ENCODE measurements at places on chromosomes 3 and 15.

GRCh38 chr3:88152841-88153240 is 3.1 kb downstream of the C3orf38 start:
- no peak for DNase-seq

- no peak for DNase-seq
These were observed 93.0 kb downstream of the ALCAM start for GRCh38 chr3:105459566-105460290.

- DNase-seq = no peak
These were observed 288.6 kb downstream of the NTRK3 start for GRCh38 chr15:87967951-87968350.

- DNase-seq = no peak
These were observed 657.0 kb upstream of the NAALADL2 start for GRCh38 chr3:174202116-174202515.

DNA sequence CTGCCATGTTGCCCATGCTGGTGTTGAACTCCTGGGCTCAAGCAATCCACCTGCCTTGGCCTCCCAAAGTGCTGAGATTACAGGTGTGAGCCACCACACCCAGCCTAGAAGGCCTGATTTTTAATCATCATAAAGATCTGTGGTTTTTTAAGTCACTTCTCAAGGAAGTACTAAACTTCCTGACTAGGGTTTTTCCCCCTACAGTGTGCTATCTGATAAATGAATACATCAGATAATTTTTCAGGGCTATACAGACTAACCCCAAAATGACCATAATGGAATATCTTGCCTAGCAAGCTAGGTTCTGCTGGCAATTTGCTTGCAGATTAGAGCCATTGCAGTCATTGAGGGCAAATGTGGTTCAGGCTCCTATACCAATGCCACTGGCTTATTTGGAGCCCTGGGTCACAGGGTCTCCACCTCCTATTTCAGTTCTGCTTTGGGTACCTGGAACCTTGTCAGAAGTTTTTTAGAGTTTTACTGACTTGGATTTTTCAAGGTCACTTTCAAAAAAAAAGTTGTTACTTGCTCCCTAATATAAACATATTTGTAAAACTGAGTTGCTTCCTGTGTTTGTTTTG is 80.8 kb downstream of the SLC49A4 start:
- DNase-seq = no peak

DNA sequence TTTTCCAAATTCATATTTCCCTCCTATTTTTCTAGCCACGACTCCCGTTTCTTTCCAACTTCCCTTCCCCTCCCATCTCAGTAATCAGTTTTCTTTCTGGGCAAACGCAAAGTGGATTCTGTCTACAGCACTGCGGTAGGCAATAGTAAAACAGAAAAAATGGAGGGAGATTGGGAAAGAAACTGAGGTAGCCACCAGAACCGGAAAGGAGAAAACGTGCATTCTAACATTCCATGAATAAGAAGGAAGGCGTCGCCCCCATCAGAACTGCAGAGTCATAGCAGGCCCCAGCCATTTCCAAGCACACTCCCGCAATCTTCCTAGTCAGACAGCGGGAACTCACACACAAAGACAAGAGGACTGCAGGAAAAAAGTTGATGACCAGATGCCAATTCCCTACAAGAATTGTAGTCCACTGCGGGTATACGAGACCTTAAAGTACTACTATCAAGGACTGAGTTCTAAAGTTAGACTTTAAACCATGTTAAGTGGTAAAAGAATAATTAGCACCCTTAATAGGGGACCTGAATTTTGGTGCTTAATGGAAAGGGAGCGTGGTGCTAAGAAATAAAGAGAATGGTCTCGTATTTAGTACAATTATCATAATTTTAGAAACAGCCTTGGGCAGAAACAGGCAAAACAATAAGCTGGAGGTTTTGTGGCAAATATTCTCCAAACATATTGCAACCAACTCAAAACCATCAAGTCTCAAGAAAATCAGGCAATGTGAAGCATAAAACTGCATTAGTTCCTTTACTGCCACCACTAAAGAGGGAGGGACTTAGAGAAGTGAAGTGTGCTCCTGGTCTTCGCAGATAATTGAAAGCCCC is 1.4 kb downstream of the PFN2 start:
- peak; percentile 72 for DNase-seq

- no peak for DNase-seq
These were observed 202.2 kb upstream of the ADAMTS9 start for GRCh38 chr3:64890006-64890405.

DNA sequence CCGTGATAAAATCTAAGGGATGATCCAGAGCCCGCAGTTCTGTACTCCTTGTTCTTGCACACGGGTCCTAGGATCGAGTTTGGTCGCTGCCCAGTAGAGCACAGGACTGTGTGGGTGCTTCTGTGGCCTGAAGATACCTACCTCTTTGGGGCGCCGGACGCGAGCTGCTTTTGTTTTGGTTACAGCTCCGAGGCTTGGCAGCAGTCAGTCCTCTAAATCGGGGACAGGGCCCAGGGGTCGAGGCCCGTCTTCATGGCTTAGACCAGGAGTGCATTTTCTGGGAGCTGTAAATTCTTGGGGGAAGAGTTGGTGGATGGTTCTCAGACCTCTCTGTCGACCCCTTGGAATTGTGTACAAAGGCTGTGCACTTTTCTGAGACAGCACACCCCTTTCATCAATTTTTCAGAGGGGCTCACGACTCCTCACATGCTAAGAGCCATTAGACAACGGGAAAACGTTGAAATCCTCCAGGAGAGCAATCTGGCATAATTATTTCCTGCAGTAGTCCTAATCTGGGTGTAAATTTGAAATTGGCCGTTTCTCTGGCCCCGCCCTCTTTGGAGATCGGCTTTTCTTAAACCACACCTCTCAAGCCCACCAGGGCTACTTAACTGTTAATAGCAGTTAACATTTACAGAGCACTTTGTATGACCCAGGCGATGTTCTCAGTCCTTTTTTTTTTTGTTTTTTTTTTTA is 928 bp downstream of the CEP97 start:
- DNase-seq = peak; percentile 56

- no peak for DNase-seq
These were observed 32.2 kb downstream of the NECTIN3 start for GRCh38 chr3:111103807-111104206.

DNA sequence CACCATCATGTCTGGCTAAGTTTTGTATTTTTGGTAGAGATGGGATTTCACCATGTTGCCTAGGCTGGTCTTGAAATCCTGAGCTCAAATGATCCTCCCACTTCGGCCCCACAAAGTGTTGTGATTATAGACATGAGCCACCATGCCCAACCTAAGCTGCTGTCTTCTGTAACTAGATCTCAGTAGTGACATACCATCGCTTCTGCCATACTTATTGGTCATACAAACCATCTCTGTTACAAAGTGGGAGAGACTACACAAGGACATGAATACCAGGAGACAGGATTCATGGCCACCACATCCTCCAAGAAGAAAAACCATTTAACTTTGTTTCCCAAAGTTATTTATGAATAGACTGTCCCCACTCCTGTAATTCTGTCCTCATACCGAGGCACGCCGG is 81.3 kb downstream of the SMAD6 start:
- no peak for DNase-seq

DNA sequence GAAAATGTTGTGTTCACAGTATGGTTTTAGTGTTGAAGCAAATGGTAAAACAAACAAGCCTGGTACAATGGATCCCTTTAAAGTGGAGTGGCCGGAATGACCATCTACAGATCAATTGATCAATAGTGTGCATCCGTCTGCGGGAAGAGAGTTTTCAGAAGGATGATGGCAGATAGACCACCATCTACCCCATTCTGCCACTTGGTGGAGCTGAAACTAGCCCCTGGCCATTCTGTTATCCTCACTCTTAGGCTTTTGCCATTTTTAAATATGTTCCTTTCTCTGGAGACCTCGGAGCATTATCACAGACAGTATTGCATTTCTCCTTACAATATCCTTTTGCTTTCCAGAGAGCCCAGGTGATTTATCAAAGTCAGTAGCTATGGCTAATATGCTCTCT is 258.9 kb upstream of the CFAP20DC start:
- no peak for DNase-seq

DNA sequence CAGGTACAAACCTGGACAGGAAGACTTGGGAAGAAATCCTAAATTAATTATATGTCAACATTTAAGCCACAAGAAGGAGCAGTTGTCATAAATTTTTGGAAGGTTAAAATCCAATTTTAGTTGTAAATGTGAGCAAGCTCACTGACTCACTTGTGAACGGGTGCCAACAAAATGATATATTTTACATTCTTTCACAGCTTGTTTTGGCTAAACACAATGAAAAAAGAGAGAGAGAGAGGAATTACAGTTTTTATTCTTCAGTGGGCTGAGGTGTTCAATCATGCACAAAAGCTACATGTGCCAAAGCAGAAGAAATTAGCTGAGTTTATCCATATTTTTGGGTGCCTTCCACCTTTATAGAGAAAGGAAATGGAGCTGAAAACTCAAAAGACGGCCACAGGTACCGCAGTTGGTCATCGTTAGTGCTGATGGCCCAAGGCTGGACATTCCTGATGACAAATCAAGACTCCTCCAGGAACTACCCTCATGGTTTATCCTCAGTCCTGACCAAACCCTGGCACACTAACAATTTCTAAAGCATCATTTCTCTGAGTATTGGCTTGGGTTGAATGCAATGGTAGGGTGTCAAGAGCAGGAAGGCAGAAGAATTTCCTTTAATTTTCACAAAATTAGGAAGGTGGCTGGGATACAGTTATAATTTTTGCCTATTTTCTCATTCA is 37.6 kb upstream of the WNT5A start:
- no peak for DNase-seq

GRCh38 chr3:167723872-167724271 is 10.8 kb downstream of the PDCD10 start:
- no peak for DNase-seq

DNA sequence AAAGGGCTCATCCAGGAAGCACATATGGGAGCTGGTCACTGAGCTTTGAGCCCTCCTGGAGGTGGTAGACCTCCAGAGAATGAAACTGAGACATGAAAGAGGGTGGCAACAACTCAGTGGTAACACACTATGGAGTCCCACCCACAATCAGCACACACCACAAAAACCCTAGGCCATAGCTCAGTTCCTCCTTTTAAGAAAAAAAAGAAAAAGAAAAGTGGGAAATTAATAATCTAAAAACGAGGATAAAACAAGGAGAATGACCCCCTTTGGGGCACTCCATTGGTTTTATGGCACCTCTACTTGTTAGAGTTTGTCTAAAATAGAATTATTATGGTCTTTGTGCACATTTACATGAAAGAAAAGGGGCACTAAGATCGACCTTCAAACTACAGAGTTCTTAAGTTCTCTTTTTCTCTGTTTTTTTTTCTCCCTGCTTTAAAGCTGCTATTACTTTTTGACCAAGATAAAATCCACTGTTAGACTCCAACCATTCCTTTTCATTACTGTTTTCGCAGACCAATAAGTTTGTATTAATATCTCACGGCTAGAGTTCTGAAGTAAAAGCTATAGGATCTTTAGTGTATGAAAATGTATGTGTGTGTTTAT is 40.2 kb upstream of the ZBTB20 start:
- DNase-seq = no peak

DNA sequence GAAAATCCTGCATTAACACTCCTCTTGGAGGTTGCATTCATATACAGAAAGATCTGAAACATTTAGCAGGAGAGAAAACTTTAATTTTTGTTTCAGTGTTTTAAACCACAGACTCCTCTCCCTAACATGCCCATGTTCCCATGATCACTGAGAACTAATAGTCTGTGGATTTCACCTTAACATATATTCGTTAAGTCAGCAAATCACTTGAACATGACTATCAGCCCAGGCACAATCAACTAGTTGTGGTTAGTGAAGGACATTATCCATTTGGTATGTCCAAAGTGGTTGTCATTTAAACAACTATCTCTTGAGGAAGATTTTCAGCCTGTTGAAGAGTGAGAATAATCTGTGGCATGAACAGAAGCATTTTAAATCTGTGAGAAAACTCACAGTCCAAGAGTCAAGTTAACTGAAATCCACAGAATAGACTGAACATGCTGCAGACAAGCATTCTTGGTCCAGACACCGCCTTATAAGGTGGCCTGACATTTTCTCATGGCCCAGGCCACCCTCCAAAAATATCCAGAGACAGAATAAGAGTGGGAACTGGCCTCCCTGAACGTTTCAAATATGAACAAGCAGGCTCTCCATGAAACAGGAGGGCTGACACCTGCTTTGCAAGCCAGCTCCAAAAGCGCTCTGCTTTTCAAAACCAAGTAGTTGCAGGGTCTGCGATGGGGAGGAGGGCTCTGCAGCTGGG is 39.9 kb upstream of the ADCY5 start:
- no peak for DNase-seq

- DNase-seq = no peak
These were observed 4.8 kb downstream of the GNB4 start for GRCh38 chr3:179446501-179446900.

DNA sequence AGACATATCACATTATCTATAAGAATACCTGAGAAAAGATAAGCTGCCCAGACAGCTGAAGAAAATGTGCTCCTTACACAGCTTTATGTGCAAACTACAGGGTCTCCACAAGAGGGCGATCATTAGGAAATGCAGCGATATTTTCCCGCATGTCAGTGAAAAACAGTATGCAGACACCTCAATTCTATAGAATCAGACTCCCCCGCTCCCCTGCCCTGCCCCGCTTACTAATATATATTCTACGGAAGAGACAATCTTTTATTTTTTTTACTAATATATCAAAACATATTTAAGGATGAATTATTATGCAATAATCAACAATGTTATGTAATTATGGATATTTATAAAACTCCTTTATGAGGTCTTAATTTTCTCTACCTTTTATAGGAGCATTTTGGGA is 681.3 kb downstream of the ROBO1 start:
- DNase-seq = peak; percentile 50

DNA sequence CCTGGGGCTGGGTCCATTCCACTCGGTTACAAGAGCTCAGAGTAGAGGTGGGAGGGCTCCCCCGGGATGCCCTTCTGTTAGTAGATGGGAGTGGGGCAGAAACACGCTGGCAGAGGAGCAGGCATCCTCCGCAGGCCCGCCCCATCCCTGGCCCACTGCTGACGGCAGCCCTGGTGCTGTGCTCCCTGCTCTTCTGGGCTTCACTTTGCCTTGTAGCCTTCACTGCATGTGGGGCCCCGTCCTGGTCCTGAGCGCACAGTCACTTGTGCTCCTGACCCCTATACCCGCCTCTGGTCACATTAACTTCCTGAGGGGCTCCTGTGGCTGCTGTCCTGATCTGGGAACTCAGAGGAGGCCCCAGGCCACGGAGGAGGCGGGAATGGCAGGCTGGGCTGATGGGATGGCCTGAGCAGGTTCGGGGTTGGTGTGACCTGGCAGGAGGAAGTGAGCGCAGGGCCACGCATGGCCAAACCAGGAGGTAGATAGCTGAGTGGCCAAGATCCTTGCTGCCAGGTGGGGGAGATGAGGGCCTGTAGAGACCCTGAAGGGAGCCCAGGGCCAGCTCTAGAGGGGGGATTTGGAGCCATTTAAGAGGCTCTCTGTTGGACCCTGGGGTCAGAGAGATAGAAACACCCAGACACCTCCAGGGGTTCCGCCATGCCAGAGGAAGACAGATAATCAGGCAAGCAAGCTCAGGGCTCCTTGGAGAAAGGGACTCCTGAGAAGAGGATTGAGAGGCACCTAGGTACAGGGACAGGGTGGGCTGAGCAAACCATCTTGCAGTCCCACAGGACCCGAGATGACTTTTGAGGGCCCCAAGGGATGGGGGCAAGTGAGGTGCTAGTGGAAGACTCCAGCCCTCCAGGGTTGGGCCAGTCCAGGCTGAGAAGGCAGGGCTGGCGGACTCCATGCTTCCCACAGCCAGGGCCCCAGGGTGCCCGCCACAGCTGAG is 92.2 kb upstream of the PRR23E start:
- no peak for DNase-seq

GRCh38 chr3:45060165-45060892 is 34.2 kb downstream of the CLEC3B start:
- no peak for DNase-seq

GRCh38 chr3:149145356-149145755 is 15.9 kb downstream of the HPS3 start:
- no peak for DNase-seq
